ENCODE measurements at places on chromosomes 3 and 15.

DNA sequence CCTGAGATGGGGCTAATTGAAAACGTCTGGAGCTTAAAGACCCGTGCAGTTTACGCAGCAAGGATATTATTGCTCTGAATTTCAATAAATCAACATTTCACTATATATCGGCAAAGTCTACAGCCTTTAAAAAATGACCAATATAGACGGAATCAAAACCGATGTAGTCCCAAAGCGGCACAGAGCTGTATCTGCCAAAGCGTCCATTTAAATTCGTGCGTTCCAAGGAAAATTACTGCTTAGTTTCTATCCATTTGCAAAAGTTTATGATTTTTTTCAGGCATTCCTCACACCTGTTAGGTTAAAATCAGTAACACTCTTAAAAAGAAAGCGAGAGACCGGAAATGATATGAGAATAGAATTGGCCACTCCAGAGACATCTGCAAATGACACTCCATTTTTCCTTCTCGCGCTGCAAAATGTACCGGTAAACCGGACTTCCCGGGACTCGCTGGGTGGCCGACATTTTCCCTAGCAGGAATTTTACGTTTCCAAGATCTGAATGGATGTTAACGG lies 777 bp upstream of the EIF4A2 start:
- peaks cover 35% of the 10 kb centered on the region for H3K36me3 ChIP-seq
- DNase-seq = no peak
- H3K4me1 ChIP-seq = peaks cover 31% of the 10 kb centered on the region
- peak overlapping the region; percentile 88 for H3K4me3 ChIP-seq
- peak overlapping the region; percentile 96 for H3K27ac ChIP-seq

GRCh38 chr15:87527416-87527815 lies 729.1 kb downstream of the NTRK3 start:
- H3K4me1 ChIP-seq = no peaks in the 10 kb centered on the region
- H3K36me3 ChIP-seq = no peaks in the 10 kb centered on the region
- no peak overlapping the region for H3K27ac ChIP-seq
- H3K4me3 ChIP-seq = no peak overlapping the region
- no peak for DNase-seq

- DNase-seq = peak; percentile 46
- H3K4me1 ChIP-seq = no peaks in the 10 kb centered on the region
- H3K4me3 ChIP-seq = no peak overlapping the region
- H3K27me3 ChIP-seq = no peaks in the 10 kb centered on the region
- no peaks in the 10 kb centered on the region for H3K36me3 ChIP-seq
- no peak overlapping the region for H3K27ac ChIP-seq
Observed at GRCh38 chr15:28914483-28915023, 28.8 kb downstream of the APBA2 start.

DNA sequence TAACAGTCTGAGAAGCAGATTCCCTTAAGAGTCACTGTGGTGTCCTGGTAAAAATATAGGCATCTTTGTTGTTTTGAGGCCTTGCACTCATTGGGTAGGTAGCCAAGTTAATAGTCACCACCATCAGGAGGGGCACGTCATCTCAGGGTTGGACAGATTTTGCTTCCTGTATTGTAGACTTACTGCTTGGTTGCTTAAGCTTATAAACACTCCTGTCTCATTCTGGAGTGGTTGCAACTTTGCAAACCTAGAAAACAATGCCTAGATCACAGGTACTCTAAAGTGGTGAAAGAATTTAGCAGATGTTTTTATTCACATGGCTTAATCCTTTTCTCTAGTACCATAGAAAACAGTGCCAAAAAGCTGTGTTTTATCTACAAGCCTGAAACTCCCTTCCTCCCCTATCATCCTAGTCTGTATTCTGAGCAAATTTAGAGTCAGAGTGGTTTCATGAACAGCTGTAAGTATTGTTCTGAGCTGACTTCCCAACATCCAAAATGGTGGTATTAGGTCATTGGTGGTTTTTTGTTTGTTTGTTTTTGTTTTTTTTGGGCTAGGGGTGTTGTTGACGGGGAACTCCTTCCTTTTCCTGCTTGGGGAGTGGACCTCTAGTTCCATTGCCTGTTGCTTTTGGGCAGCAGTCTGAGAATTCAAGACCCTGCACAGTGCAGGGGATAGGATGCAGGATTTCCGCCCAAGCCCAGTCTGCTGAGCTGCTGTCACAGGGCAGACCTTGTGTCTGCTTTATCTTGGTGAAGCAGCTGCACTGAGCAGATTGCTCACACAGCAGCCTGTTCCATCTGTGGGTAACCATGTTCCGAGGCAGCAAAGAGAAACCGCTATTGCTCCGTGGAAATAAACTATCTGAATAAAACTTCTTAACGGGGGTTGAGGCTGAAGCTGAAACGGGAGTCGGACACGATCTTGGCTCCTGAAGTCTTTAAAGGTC lies 202.0 kb downstream of the AKAP13 start:
- H3K27me3 ChIP-seq = no peaks in the 10 kb centered on the region
- H3K36me3 ChIP-seq = peaks cover 41% of the 10 kb centered on the region
- peak; percentile 60 for DNase-seq
- peak overlapping the region; percentile 91 for H3K27ac ChIP-seq
- H3K4me3 ChIP-seq = peak overlapping the region; percentile 56
- H3K4me1 ChIP-seq = peaks cover 84% of the 10 kb centered on the region

DNA sequence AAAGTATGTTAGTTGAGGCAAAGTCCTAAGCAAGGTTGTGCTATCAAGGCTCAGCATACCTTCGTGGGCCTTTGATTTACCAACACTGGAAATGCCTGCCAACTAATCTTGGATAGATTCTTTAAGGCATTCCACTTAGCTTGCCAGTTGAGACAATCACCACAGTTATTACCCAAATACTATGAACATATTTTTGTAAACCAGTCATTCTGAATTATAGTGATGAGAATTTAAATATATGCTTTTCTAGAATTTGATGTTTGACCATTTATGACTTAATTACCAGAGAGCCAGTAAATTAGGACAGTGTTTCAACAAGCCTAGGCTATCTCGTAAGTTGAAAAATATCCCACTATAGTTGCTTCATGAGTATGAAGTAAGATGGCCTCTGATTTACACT lies 15.5 kb downstream of the TRIM59 start:
- H3K4me1 ChIP-seq = no peaks in the 10 kb centered on the region
- peaks cover 55% of the 10 kb centered on the region for H3K36me3 ChIP-seq
- H3K27me3 ChIP-seq = no peaks in the 10 kb centered on the region
- H3K27ac ChIP-seq = no peak overlapping the region

DNA sequence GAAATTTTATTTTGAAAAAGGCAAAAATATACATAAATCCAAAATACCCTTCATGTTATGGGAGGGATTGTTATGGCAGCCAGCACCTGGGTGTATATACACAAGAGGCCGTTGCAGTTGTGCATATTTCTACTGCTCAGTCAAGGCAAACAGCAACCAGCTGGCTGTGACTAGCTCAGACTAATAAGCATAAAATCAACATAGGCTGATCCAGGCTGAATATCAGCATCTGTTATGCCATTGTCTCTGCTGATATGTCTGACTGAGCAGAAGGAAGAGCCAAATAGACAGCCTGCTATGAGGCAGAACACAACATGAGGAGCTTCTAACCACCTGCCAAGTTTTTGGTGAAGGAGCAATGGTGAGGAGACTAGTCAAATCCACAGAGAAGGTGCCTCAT lies 457.5 kb upstream of the ALCAM start:
- H3K4me3 ChIP-seq = no peak overlapping the region
- H3K4me1 ChIP-seq = no peaks in the 10 kb centered on the region
- H3K27ac ChIP-seq = no peak overlapping the region
- no peaks in the 10 kb centered on the region for H3K27me3 ChIP-seq

DNA sequence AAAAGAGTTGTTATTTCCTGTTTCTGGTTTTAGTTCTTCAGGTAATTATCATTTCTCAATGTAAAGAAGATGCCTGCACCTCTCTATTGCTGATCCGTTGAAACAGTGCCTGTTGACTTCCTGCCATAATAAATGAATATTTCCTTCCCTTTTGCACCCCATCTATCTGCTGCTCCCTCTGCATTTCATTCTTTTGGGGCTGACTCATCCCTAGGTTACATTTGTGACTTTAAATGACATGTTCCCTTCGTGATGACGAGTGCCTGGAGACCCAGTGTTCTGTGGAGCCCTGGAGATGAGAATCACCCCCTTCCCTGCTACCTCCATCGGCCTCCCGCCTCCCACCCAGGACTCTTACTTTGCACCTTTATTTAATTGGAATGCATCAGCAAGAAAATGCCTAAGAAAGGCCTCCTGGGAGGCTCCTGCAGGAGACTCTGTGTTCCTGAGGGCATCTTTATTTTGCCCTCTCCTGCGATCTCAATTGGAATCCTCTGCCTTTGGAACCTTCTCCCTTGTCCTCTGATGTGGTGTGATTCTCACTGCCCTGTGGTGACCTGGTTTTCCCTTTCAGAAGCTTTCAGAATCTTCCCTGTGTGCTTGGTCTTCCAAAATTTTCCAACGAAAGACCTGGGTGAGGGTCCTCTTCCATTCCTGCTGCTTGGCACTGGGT lies 13.7 kb downstream of the LRRK1 start:
- H3K4me1 ChIP-seq = no peaks in the 10 kb centered on the region
- H3K4me3 ChIP-seq = no peak overlapping the region
- peaks cover 9% of the 10 kb centered on the region for H3K36me3 ChIP-seq
- no peak for DNase-seq
- H3K27me3 ChIP-seq = no peaks in the 10 kb centered on the region
- H3K27ac ChIP-seq = no peak overlapping the region

GRCh38 chr3:161560008-161560637 lies 63.5 kb downstream of the OTOL1 start:
- H3K27ac ChIP-seq = no peak overlapping the region
- no peak overlapping the region for H3K4me3 ChIP-seq
- H3K36me3 ChIP-seq = no peaks in the 10 kb centered on the region
- H3K4me1 ChIP-seq = no peaks in the 10 kb centered on the region
- H3K27me3 ChIP-seq = no peaks in the 10 kb centered on the region
- no peak for DNase-seq

- no peak overlapping the region for H3K4me3 ChIP-seq
- H3K36me3 ChIP-seq = no peaks in the 10 kb centered on the region
- no peaks in the 10 kb centered on the region for H3K27me3 ChIP-seq
- no peak for DNase-seq
Observed at GRCh38 chr15:83512459-83512858, 65.3 kb downstream of the SH3GL3 start.
